ENCODE measurements at places on chromosomes 2 and 18.

GRCh38 chr18:61929881-61930640, 37.3 kb upstream of the RNF152 start:
- peak; percentile 83 for DNase-seq

DNA sequence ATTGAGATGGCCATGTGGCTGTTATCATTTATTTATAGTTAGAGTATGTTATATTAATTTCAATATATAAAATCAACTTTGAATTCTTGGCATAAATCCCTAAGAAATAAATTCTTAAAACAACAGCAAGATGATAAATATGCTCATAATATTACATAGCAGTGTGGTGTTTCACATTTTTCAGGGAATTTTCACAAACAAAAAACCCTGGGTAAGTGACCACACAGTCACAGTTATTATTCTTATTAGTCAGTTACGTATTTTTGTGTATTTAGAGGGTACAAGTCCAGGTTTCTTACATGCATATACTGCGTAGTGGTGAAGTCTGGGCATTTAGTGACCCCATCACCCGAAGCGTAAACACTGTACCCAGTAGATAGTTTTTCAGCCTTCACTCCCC, 289.5 kb upstream of the REV1 start:
- no peak for DNase-seq

DNA sequence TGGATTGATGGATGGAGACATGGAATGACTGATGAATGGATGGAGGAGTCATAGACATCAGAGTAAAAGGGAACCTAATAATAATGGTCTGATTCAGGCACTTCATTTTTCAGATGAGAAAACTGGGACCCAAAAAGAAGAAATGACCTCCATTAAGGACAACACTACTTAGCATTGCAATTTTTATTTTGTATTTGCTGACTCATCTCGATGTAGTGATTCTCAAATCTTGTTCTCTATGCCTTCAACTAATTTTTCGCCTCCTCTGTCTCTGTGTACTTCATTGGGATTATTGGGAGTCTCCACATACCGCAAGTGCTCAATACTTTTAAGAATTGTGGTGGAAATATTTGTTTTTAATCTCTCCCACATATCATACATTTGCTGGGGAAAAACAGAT, 446.2 kb upstream of the FSHR start:
- DNase-seq: no peak

- DNase-seq: no peak
These were observed 136.2 kb downstream of the LCLAT1 start for GRCh38 chr2:30583204-30583749.

- DNase-seq: no peak
These were observed 258.9 kb downstream of the CYRIA start for GRCh38 chr2:16406496-16407289.

GRCh38 chr18:8477615-8478014, 131.6 kb upstream of the RAB12 start:
- no peak for DNase-seq

- DNase-seq: no peak
These were observed 136.0 kb downstream of the ANKRD44 start for GRCh38 chr2:197174539-197175094.

- no peak for DNase-seq
These were observed 175.9 kb downstream of the NR4A2 start for GRCh38 chr2:156156580-156156979.

- DNase-seq: peak; percentile 83
These were observed 149.6 kb downstream of the MBP start for GRCh38 chr18:76982841-76983583.

Data from NCI-H1105 (cell line).